ENCODE measurements at places on chromosomes 13 and 19.

- no peak for DNase-seq
Observed at GRCh38 chr13:98919566-98919965, 58.3 kb downstream of the DOCK9 start.

DNA sequence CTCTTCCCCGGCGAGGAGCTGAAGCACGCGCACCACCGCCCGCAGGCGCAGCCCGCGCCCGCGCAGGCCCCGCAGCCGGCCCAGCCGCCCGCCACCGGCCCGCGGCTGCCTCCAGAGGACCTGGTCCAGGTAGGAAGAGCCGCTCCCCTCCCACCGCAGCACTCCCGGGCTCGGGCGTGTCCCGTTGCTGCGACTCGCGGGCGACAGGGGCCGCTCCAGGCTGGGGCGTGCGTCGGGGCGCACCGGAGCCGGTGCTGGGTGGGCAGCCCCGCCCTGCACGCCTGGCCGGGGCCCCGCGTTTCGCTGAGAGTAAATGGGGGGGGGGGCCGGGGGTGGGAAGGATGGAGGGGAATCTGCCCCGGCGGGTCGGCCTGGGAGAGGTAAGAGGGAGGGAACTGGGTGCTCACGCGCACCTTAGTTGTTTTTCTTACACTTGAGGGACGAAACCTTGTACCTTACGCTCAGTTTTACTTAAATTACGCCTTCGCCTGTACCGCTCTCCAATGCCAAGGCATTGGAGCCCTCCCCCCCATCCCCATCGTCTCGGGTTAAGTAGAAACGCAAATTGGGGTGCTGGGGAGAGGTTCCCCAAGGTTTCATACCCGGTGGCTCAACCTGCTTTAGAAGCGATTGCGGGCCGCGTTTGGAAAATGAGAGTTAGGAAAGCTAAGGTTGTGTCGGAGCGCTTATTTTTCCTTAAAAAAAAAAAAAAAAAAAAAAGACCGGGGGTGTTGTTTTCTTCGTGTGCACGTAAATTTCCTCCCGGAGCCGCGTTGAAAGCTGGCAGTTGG is 850 bp downstream of the KLF5 start:
- no peak for DNase-seq

DNA sequence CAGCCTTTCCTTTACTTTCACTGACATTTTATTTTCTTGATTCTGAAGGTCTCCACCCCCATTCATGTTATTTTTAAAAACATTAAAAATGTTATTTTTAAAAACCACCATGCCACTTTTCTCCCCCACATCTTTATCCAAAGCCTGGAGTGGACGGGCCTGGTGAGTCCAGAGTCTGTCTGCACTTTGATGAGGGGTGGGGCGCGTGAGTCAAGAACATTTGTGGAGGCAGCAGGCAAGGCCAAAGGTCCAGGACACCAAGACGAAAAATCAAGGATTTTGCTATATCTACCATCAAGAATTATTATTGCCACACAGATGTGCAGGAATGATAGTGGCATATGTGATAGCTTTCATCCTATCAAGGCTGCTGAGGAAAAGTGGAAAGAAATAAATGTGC is 224.9 kb downstream of the FGF9 start:
- DNase-seq = no peak

GRCh38 chr19:12000152-12000981 is 35.1 kb downstream of the ZNF433 start:
- no peak for DNase-seq

DNA sequence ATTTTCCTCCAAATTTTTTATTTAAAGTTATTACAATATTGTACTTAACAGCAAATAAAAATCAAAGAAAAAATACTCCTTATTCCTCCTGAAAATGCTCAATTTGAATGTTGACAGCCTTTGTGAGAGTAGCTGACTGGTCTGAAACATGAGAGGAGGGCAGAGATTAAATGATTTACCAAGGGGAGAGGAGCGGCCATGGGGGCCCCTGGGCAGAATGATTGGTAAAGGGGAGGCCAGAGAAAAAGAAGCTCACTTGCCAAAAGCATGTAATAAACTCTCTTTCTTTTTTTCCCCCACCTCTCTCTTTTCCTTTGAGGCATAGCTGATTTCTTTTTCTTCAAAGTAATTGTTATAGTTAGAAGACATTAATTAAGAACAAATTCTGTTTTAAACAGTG is 30.1 kb upstream of the FNDC3A start:
- no peak for DNase-seq

GRCh38 chr19:29988351-29988750 is 46.3 kb downstream of the URI1 start:
- DNase-seq = no peak

DNA sequence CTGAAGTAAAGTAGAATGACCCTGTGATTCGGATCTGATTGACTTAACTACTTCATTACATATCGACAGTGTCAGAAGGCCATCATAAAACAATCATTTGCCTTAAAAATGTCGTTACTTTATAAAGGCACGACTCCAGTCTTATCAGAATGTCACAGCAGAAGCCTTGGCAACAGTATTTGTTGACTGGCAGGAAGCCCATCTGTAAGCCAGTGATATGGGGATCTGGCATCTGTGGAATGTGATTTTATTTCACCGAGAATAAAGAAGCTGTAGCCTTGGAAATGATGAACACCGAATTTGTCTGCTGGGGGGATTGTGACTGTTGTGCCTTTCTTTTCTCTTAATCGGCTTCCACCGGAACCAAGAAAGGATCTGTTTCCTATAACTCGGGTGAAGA is 362.5 kb downstream of the TDRD3 start:
- no peak for DNase-seq

GRCh38 chr13:113952151-113952982 is 21.5 kb downstream of the C13orf46 start:
- no peak for DNase-seq

DNA sequence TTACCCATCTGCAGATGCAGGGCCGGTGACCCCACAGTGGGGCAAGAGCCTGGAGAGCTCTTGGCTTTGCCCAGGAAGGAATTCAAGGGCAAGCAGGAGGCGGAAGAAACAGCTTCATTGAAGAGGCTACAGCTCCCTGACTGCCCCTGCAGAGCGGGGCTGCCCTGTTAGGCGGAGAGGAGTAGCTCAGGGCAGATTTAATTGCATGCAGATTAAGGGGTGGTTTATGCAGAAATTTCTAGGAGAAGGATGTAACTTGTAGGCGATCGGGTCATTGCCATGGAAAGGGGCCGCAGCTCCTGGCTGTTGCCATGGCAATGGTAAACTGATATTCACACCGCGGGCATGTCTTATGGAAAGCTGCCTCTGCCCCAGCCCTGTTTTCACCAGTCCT is 94.1 kb downstream of the ATP11A start:
- DNase-seq = peak; percentile 55

- no peak for DNase-seq
Observed at GRCh38 chr13:30373727-30374126, 48.6 kb upstream of the UBE2L5 start.

- DNase-seq = no peak
Observed at GRCh38 chr13:76921516-76921915, 26.8 kb upstream of the ACOD1 start.

DNA sequence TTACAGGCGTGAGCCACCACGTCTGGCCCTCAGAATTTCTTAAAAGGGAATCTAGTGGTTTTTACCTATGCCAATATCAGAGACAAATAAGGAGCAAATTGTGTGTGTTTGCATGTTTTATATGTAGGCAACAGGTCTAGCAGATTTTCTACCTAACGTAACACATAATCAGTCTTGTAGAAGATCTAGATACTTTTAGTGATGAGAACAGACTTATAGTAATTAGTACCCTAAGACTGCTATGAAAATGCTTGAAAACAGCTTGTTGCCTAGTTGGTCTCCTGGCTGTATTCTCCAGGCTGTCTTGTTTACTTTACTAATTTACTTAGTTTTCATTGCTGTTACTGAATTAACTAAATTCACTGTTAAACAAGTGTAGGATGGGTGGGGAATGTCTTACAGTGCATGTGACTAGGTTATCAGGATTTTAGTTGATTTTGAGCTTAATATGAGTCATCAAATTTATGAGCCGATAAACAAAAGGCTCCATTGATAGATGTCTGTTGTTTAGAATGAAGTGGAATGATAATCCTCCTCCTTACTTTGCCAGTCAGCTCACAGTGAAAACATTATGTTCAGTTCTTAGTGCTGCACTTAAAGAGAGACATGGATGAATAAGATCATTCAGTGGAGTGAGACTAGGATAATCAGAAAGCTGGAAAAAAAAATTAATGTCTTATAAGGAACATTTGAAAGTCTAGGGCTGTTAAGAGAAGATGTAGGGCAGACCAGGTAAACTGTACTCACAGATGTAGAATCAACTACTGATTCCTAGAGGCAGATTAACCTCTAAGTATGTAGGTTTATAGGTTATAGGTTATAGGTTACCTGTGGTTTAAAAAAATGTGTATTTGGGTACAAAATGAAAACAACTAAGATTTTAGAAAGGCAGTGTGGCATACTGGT is 22.4 kb downstream of the GTF2F2 start:
- no peak for DNase-seq

DNA sequence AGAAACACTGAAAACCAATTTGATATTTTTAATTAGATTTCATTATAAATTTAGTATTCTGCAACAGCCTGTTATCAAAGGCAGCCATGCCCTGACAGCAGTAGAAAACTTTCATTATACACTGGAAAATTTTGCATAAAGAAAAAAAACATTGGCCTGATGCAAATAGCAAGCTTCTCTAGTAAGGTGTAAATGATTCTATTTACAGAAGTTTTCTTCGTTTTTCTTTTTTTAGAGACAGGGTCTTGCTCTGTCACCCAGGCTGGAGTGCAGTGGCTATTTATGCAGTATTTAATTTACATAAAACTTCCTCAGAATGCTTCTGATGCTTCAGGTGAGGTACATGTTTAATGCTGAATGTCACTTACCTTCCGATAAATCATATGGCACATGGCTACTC is 67.0 kb downstream of the ABCC4 start:
- DNase-seq = no peak

DNA sequence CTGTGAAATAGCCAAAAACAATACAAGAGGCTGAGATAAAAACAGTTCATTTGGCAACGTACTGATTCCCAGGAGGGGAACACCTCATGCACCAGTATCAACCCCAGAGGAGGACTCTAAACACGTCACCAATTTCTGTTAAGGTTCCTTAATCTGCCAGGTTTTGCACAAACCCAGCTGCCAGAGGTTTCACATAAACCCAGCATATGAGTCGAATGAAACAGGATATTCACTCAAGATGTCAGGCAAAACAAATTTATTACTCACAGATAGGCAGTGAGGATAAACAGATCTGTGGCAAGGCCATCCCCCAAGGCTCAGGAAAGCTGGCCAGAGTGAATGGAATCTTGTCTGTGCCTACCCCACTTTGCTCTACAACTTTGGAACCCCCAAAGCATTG is 210.9 kb downstream of the GPC5 start:
- DNase-seq = no peak

- no peak for DNase-seq
Observed at GRCh38 chr19:45087531-45087930, 5.4 kb upstream of the PPP1R37 start.

DNA sequence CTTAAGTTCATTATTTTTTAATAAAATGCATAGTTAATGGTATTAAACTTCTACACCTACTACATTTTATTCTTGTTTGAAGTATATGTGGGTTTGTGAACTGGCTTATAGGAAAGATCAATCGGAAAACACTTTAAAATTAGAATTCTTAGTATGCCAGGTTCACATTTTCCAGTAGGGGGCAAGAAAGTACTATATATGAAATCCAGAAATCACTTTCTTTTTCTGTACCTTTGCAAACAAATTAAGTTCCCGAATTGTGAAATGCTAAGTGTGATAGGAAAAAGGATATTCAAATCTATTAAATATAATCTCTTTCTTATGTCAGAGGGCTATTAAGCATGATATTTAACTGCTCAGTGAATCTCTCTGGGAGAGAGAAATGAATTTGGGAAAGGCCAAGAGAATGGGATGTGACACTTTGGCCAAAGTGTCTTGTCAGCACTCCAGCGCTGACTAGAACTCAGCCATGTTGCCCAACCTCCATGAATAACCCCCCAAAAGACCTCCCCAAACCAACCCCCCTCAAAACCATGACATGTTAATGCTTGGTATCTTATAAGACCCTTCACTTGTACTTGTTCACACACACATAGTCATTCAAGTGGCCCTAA is 122.6 kb upstream of the SLC10A2 start:
- no peak for DNase-seq

DNA sequence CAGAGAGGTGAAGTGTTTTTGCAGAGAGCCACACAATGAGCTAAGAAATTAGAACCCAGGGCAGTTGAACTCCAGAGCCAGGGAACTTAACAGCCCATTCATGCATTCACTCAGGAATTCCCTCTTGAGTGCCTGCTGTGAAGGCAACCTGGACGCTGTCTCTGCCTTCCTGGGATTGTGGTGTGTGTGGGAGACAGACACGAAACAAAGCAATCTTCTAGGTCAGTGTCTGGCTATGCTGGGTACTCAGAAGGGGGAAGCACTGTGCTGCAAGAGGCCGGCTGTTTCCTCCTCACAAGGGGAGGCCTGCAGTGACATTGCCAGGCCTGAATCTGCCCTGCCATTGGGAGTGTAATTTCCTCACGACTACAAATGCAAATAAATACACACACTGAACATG is 9.7 kb downstream of the BCKDHA start:
- DNase-seq = no peak

GRCh38 chr19:1312767-1313694 is 27.4 kb downstream of the EFNA2 start:
- DNase-seq = no peak

DNA sequence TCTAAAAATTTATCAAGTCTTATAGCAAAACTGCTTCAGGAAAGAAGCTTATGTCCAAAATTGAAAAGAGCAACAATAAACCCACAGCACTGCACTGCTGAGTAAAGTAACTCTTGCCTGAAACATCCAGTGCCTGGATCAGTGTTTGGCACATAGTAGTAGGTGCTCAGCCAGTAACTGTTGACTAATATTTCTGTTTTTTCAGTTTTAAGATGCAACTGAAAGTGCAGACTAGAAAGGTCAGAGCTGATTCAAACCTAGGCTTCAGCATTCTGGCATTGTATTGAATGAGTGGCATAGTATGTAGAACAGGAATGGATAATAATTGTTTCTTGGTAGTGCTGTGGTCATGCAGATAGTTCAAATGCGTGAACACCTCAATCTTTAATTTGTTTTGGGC is 67.6 kb downstream of the UBL3 start:
- DNase-seq = no peak

GRCh38 chr19:1090731-1091543 is 4.2 kb downstream of the POLR2E start:
- DNase-seq = no peak

- no peak for DNase-seq
Observed at GRCh38 chr13:106686163-106686562, 118.2 kb upstream of the ARGLU1 start.

- no peak for DNase-seq
Observed at GRCh38 chr13:34967851-34968562, 25.9 kb downstream of the NBEA start.

DNA sequence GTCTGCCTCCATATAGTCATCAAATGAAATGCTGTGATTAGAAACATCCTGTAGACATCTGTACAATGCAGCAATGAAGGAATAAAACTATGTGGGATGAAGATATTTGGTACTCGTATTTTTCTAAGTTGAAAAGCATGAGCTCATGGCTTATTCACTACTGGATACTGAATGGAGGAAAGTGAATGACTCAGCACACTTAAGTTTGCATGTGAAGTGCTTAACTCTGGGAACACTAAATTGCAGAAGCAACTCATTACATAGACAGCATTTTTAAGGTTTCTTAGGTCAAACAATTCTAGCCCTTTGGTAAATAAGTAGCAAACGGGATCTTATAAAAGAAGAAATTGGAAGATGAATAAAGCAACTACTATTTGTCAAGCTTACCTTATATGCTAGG is 429.0 kb upstream of the MIR17HG start:
- no peak for DNase-seq

Measured in vagina (tissue), 2 donors.